ENCODE measurements at places on chromosomes 11 and 22.

- DNase-seq, result no peak
Observed at GRCh38 chr11:79150966-79151365, 289.9 kb downstream of the TENM4 start.

DNA sequence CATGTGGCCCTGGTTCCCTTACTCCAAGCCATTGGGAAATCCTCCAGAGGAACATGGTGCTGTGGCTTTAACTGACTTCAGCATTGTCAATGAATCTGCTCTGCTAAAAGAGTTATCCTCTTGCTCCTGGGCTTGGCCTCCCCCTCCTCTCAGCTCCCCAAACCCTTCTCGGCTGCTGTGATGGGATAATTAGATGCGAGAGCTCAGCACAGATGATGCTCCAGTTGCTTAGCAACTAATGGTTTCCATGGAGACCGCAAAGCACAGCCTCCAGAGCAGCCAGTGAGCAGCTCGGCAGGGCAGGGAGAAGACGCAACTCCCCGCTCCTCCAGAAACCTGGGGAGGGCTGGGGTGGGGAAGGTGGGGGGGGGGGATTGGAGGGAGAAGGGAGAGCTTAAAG is 2.8 kb upstream of the UPK2 start:
- DNase-seq, result peak; percentile 67

GRCh38 chr22:36585841-36586240 is 56.9 kb upstream of the EIF3D start:
- no peak for DNase-seq

DNA sequence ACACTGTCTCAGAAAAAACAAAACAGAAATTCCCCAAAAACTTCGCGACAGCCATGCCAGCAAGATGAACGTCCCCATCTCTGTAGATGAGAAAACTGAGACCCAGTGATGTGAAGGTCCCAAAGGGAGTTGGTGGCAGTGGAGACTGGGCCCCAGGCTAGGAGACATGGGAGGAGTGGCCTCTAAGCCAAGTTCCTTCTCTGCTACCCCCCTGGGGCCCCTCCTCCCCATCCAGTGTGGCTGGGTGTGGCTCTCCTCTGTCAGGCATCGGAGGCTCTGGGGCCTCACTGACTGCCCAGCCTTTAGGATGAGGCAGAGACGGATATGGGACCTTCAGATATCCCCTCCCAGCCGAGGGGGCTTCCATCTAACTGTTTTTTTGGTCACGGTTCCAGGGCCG is 9.8 kb downstream of the RELT start:
- DNase-seq, result no peak

DNA sequence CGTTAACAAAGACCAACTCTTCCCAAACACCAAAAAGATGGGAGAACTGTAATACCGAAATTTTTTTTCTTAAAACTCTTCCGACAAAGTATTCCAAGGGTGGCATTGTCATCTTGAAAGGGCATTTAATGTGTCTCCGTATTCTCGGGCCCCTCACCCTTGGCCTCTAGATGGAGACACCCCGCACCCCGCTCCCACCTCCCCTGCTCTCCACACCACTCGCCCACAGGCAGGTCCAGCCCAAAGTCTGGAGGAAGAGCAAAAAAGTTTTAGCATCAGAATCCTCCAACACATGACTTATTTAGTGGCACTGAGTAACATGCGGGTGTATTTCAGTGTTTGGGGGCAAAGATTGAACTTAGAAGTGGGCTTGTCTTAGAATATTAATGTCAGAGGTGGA is 20.7 kb downstream of the SPATA19 start:
- DNase-seq, result no peak

DNA sequence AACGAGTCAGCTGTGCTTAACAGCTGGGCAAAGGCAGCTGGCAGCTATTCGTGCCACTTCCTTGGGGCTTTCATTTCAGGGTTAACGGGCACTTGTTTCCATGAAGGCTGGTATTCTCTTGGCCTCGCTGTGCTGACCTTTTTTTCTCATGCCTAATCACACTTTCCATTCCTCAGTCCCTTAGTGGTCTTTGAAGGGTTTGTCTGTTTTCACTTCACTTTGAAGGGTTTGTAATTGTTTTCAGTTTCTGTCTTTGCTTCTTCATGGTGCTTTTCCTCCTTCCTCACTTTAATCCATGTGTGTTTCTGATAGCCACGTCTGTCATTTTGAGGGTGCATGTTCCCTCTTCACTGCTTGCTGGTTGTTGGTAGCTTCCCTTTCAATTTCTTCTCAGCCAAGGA is 24.6 kb downstream of the PPIL2 start:
- no peak for DNase-seq

- DNase-seq, result peak; percentile 13
Observed at GRCh38 chr11:88378422-88379066, 41.0 kb upstream of the CTSC start.

GRCh38 chr11:117251506-117251905 is 19.0 kb downstream of the RNF214 start:
- DNase-seq, result no peak

DNA sequence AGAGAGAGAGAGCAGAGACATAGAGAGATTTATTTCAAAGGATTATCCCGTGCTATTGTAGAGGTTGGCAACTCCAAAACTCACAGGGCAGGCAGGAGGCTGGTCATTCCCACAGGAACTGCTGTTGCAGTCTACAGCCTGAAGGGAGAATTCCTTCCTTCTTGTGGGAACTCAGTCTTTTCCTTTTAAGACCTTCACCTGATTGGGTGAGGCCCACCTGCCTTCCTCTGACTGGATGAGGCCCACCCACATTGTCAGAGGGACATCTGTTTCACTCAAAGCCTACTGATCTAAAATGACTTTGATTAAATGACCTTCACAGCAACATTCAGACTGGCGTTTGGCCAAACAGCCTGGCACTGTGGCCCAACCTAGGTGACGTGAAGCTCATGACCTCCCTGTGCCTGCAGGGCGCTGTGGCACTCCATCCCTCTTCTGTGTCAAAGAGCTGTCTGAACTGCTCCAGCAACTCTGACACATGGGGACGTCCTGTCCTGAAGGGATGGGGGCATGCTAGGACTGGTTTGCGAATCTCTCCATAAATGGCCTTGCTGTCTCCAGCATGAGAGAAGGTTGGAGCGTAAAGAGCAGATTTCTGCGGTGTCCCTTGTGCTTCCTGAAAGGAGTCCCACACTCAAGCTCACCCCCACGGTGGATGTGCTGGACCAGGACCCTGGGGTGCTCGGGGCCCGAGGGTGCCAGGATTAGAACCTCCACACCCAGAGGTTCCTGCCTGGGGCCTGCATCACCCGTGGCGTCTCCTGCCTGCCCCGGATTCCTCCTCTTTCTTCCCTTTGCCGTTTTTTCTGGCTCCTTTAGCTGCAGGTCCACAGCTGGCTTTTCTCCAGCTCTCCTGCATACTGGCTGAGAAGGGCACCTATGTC is 20.7 kb downstream of the KRTAP5-5 start:
- no peak for DNase-seq

GRCh38 chr11:47587723-47588326 is 1.3 kb downstream of the FAM180B start:
- DNase-seq, result no peak

GRCh38 chr11:19374151-19374569 is 133.4 kb upstream of the E2F8 start:
- no peak for DNase-seq

- DNase-seq, result no peak
Observed at GRCh38 chr22:31343235-31344191, 2.6 kb downstream of the PATZ1 start.

GRCh38 chr11:43367382-43368178 is 8.9 kb downstream of the TTC17 start:
- DNase-seq, result no peak

- no peak for DNase-seq
Observed at GRCh38 chr11:108958368-108959104, 293.7 kb downstream of the DDX10 start.

- DNase-seq, result no peak
Observed at GRCh38 chr22:17823964-17824363, 49.7 kb upstream of the BID start.

GRCh38 chr22:35378621-35379020 is 2.3 kb upstream of the HMOX1 start:
- DNase-seq, result no peak

DNA sequence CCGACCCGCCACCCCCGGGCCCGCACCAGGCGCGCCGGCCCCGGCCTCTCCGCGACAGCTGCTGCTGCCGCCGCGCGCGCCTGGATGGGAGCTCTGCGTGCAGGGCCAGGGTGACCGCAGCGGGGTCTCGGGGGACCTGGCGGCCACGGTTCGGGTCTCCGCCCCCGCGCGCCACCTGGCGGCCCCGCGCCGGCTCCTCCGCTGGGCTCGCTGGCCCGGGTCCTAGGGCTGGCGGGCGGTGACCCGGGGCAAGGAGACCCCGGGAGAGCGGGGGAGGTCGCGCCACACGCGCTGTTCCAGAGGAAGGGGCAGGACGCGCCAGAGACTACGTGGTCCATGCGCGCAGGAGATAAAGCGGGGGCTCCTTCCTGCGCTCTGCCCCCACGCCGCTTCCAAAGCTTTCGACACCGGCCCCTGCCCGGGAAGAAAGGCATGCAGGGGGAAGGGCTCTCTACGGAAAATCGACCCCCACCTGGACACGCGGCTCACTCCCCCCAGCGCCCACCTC is 562 bp downstream of the SHANK2 start:
- no peak for DNase-seq

GRCh38 chr11:69307421-69307820 is 13.5 kb downstream of the MYEOV start:
- DNase-seq, result no peak

DNA sequence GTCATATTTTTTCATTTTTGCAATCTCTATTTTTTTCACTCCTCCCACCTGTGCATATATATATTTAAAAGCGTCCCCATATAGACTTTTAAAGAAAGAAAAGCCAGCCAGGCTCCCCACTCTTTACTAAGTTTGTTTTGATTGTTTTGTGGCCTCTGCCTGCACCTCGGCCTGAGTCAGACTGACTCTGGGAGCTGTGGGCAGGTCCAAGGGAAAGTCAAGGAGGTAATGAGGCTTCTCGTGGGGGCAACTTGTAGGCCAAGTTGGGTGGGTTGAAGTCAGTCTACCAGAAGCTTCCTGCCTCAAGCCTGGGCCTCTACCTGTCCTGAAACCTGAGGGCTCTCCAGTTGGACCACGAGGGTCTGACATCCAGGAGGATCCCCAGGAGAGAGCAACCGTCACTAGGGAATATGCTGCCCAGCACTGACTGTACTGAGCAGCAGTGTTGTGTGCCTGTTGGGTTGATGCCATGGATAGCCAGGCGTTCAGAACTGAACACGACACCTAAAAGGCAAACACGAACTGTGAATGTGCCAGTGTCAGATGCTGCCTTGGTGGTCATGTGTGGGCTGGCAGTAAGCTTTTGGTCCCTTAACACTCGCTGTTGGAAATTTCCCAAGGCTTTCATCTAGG is 58.8 kb downstream of the BMAL1 start:
- no peak for DNase-seq

DNA sequence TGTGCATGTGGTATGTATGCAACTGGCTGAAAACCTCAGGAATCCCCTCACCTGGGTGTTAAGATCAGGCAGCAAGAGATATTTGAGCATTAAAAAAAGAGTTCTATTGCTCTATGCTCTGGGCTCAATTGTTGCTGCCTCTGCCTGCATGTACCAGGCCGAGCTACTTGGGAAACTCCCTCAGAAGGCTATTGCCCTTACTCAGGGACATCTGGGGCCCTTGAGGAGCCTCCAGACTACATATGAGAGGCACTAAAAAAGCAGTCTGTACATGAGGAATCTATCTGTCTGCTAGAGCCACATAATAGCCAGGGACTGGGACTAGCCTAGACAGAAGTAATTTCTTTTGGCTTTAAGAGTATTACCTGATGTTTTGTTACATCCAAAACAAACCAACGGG is 120.1 kb downstream of the SWAP70 start:
- DNase-seq, result no peak

DNA sequence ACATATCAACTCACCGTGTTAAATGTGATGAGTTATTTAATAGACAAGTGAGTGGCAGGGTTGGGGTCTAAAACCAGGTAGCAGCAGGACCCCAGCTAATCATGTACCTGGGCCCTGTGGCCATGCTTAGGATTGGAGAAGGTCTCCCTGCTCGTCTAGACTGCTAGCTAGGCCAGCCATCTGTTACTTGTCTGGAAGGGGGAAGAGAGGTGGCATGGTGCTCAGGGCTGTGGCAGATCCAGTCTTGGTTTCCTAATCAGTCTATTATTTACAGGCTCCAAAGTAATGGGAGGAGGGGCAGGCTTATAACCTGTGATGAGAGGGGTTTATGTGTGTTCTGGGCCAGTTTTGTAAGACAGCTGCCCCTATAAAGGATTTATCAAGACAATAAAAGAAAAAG is 105.9 kb downstream of the NTM start:
- no peak for DNase-seq

GRCh38 chr11:100681064-100681502 is 6.0 kb upstream of the ARHGAP42 start:
- DNase-seq, result no peak

DNA sequence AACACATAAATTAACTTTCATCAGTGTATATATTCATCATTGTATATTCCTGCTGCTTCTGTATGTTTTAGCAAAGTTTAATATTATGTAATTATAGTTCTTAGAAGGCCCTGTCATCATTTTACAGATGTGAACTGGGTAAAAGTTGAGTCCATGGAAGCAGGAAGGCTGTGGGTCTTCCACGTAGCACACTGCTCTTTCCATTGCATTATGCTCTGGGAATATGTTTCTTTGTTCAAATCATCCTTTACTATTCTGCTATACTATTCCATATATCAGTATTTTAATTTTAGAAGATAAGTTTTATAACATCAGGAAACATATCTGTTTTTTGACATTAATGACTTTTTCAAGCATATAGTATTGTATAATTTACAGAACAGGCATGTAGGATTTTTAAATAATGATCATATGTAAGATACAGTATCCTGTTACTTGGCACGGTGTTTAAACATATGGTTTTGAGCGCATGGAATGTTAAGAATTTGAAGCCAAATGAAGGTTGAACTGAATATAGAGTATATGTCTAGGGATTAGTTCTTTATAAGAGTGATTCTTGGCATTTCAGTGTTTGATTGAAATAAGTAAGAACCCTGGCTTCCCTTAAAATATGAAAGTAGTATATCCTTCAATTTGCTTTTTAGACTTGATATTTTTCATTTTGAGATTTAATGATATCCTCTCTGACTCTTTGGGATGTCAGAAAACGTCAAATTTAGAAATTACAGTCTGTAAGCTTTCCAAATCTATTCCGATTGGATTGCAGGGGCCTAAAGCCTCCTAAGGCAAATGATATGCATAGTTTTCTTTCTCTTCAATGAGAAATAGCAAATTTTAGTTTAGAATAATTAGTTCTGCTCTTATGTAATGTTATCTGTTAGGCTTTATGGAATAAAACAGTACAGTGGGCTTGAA is 8.6 kb downstream of the CCDC81 start:
- DNase-seq, result no peak

GRCh38 chr11:64181506-64182411 is 4.2 kb upstream of the STIP1 start:
- peak; percentile 21 for DNase-seq

GRCh38 chr22:30212996-30213441 is 33.5 kb downstream of the LIF start:
- DNase-seq, result no peak

- DNase-seq, result no peak
Observed at GRCh38 chr11:70036971-70037882, 40.9 kb upstream of the ANO1 start.

All from NCI-H1930 (cell line).